Activated CD4-positive, alpha-beta T cell treated with anti-CD3 and anti-CD28 coated beads for 24 hours (primary cell): ENCODE measurements at places on chromosomes 16 and 17.

DNA sequence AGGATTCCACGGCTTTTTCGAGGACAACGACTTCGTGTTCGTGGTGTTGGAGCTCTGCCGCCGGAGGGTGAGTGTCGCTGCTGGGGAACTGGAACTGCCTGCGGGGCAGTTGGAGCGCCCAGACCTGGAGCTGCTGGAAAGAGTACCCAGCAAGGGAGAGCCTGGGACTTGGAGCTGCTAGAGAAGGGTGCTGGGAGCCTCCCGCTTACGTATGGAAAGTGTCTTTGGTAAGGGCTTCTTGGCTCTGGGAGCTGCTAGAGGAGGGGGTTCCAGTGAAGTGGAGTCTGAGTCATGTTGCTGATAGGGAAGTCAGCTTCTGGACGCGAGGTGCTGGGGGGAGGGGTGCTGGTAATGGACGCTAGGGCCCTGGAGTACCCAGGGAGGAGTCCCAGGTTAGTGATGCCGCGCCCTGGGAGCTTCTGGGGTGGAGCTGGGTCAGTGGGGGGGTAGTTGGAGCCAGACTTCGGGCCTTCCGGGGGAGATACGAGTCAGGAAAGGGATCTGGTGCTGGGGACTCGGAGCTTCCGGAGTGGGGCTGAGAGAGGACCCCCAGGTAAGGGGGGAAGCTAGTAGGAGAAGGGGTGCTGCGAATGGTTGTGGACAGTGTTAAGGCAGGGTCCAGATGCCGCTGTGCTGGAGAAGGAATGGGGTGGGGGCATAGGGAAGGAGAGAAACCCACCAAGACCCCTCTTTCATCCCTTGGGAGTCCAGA, 741 bp downstream of the PLK1 start:
- DNase-seq = no peak

DNA sequence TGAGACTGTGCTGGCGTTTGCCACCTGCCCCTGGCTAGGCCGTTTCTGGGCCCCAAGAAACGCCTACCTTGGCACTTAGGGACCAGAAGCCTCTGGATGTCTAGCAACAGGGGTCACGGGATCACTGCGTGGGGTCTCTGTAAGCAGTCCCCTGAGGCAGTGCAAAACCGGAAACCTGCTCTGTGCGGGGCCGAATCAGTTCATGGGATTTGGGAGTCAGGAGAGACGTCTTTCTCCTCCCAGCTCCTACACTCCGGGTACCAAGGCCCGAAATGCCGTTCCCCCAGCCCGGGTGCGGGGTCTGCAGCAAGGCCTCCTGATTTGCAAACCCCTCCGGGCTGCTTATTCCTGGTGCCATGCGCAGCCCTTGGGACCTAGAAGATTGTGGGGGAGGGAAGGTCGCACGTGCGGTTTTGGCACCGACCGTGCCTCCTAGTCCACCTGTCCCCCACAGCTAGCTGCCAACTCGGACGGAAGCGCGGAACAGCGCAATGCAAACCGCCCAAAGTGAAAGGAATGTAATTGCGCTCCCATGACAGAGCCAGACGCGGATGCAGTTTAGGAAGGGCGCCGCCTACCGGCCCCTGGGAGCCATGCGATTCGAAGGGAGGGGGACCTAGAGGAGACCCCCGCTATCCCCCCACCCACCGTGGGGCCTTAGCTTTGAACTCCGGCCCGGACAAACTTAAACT, 6.5 kb downstream of the IRX5 start:
- DNase-seq = no peak

GRCh38 chr17:79883202-79883601, 44.0 kb upstream of the CBX4 start:
- no peak for DNase-seq

DNA sequence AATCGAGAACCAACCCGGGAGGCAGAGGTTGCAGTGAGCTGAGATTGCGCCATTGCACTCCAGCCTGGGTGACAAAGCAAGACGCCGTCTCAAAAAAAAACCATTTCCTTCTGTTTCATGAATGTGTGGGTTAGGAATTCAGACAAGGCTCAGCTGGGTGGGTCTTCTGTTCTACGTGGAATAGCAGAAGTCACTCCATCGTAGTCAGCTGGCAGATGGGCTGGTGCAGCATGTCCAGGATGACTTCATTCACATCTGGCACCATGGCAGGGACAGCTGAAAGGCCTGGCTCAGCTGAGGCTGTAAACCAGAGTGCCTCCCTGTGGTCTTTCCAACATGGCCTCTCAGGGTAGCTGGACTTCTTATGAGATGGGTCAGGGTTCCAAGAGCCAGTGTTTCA, 89.0 kb downstream of the C17orf67 start:
- DNase-seq = no peak

GRCh38 chr16:56998352-56998751, 9.0 kb downstream of the NLRC5 start:
- DNase-seq = no peak
